ENCODE measurements at places on chromosomes 3 and 15.

GRCh38 chr15:90033006-90033405 is 31.9 kb downstream of the ZNF710 start:
- DNase-seq = no peak

- DNase-seq = no peak
Measured at GRCh38 chr3:27616031-27616430, 106.1 kb downstream of the EOMES start.

DNA sequence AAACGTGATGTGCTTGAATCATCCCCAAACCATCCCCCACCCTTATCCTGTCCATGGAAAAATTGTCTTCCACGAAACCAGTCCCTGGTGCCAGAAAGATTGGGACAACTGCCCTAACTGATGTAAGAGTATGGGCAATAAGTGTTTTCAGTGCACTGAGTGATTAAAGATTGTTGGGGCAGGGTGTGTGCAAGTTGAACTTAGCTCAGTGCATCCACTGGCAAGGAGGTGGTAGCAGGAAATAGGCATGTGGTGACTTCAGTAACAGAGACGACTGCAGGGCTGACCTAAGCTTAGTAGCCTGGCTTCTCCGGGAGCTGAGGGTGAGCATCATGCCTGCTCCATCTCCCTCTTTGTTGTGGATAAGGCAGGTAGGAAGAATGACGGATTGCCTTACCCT is 27.5 kb downstream of the PAQR9 start:
- no peak for DNase-seq

- DNase-seq = peak; percentile 69
Measured at GRCh38 chr15:39925112-39925842, 5.2 kb upstream of the GPR176 start.

- no peak for DNase-seq
Measured at GRCh38 chr3:63724987-63725386, 72.5 kb downstream of the SNTN start.

DNA sequence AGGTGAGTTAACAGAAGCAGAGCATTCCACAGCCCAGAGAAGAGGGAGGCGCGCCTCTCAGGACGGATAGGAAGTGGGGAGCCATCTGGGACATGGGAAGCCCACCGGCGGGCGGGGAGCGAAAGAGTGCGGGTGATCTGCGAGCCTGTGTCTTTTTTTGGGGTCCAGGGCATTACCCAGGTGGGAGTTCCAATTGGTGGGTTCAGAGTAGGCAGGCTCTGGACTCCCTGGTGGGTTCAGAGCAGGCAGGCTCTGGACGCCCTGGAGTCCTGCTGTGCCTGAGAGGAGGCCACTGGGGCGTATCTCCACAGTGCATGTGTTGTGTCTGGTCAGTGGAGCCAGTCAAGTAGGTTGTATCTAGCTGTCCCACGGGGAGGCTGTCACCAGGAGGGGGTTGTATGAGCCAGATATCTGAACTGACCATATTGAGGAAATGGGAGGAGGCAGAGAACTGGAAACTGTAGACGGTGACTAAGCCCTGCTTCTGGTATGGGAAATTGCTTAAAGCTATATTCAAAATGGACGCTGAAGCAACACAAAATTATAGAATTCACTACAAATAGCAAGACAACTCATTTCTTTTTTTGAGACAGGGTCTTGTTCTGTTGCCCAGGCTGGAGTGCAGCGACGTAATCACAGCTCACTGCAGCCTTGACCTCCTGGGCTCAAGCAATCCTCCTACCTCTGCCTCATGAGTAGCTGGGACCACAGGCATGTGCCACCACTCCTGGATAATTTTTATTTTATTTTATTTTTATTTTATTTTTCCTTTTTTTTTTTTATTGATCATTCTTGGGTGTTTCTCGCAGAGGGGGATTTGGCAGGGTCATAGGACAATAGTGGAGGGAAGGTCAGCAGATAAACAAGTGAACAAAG is 34.5 kb upstream of the CHST2 start:
- peak; percentile 90 for DNase-seq

GRCh38 chr3:99999536-99999935 is 114.8 kb downstream of the FILIP1L start:
- no peak for DNase-seq

- DNase-seq = no peak
Measured at GRCh38 chr3:35624698-35625097, 14.6 kb upstream of the ARPP21 start.

GRCh38 chr3:183182732-183183610 is 20.4 kb upstream of the LAMP3 start:
- no peak for DNase-seq

GRCh38 chr3:14352002-14352627 is 50.3 kb upstream of the SLC6A6 start:
- no peak for DNase-seq

DNA sequence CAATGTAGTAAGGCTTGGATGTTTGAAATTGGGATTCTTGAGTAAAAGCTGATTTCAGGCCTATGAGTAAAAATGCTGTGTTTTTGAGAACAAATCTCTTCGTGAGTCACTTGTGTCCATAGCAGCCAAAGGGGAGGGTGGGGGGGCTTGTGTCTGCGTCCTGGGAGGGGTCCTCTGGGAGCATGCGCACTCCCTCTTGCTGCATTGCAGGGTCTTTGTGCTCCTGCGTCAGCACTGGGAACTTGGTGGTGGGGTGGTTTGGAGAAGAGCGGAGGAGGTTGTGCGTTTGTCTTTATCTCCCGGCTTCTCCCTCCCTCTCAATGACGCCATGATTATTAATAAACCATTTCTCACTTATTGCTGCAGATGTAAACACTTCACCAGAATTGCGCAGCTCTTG is 75.9 kb upstream of the NDN start:
- no peak for DNase-seq

- DNase-seq = no peak
Measured at GRCh38 chr15:86833595-86833994, 753.9 kb downstream of the AGBL1 start.

DNA sequence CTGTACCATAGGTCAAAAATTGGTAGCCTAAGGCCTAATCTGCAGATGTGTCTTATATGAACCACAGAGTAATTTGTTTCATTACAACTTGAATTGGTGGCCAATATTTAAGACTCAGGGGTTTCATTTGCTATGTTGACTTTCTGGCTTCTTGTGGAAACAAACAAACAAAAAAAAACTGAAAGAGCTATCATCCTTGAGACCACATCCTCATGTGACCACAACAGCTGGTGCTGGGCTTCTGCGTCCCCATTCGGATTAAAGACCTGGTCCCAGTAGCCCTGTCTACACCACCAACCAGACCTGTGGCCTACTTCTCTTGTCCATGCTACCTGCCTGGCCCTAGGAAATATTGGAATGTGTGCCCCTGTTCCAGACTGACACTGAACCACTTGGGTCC is 61.7 kb downstream of the STRIT1 start:
- DNase-seq = no peak

DNA sequence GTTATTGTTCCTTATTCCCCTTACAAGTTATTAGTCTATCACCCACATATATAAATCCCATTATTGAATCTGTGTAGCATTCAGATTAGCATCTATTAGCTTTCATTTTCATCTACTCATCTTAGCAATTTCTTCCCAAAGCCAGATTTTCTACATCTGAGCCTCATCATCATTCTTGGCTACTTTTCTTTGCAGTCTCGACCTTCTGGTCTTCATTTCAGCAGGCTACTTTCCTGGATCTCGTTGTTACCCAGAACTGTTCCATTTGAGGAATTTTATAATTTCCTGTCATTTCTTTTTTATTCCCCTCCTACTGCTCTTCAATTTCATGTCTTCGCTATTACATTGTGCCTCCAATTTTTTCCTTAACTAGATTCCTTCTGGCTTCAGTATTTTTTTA is 51.8 kb downstream of the SPRED1 start:
- no peak for DNase-seq

GRCh38 chr3:109995377-109995776 is 658.0 kb upstream of the DPPA4 start:
- no peak for DNase-seq

GRCh38 chr15:60004846-60005351 is 788 bp downstream of the FOXB1 start:
- peak; percentile 14 for DNase-seq

- DNase-seq = peak; percentile 26
Measured at GRCh38 chr15:73127302-73127936, 75.2 kb downstream of the NEO1 start.

GRCh38 chr3:23889386-23889785 is 27.4 kb downstream of the NKIRAS1 start:
- DNase-seq = no peak

- peak; percentile 71 for DNase-seq
Measured at GRCh38 chr3:168073842-168074605, 21.7 kb downstream of the GOLIM4 start.

GRCh38 chr3:193947596-193947995 is 188.4 kb upstream of the HES1 start:
- DNase-seq = no peak

DNA sequence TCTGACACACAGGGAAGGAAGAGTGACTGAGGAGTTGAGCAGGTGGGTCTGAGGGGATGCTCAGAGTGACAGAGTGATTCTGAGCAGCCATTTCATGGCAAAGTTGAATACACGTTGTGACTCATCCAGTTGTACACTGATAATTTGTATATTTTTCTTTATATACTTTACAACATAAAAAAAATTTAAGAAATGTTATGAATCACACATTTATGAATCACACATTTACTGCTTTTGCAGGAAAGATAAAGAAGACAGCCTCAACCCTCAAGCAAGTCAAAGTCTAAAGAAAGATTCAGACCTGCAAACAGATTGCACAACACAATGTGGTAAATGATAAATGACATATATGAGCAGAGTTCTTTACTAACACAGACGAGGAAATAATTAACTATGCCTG is 21.0 kb upstream of the CHMP2B start:
- no peak for DNase-seq

GRCh38 chr3:103968751-103969150 is 1398.0 kb upstream of the ALCAM start:
- DNase-seq = no peak

GRCh38 chr3:152255290-152255689 is 13.4 kb upstream of the MBNL1 start:
- DNase-seq = no peak

- no peak for DNase-seq
Measured at GRCh38 chr15:68653801-68654200, 75.0 kb downstream of the CORO2B start.

DNA sequence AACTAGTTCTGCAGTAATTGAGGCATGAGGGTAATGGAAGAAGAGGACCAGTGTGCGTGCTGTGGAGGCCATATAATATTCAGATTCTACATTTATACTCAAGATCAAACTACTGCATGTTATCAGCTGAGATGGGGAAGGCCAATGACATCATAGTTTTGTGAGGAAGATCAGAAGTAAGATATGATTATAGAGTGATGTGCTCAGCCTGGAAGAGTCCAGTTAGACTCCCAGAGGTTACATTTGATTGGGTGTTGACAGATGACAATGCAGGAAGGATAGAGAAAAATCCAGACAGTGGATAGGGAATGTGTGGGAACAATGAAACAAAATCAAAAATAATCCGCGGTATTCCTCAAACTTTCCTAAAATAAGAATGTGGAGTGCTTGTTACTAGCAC is 35.4 kb downstream of the GOLIM4 start:
- no peak for DNase-seq

- no peak for DNase-seq
Measured at GRCh38 chr15:75685195-75685594, 27.5 kb downstream of the CSPG4 start.

DNA sequence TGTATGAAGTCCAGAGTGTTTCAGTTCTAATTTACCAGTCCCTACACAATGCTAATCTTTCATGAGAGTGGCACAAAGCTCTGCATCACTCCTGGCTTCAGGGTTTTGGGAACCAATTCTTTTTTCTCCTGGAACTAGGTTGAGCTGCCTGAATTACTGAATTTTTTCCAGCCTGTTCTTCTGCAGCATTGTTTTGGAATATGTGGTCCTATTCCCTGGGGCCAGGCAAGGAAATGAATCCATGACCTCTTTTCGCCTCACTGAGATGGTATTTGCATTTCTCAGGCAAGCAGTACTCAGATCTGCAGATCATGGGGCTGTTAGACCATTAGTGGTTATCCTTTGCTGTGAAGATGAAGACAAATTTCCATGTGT is 25.6 kb upstream of the GPR171 start:
- no peak for DNase-seq

DNA sequence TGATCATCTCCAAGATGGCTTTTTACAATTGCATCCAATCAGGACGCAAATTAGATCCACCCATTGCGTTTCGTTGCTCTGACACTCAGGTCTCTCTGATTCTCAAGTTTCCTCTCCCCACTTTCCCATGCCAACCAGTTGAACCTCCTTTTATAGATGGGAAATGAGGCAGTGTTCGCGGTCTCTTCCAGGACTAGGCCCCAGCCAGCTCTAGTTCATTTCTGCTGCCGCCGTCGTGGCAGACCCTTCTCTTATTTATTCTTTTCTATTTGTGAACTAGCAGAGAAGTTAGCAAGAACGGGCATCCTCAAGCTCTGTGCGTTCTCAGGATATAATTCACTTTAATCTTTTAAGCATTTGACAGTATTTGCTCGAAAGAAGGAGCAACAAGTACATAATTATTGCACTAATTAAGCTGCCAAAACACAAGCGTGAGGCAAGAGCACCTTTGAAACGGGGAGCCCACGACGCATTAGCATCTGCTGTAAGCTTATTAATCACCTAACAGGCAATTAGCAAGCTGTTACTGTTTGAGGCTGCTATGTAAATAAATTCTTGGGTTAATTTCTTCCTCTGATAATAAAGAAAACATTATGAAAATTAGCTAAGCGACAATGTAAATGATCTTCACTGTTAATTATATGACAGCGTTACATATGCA is 246.4 kb upstream of the TLE3 start:
- no peak for DNase-seq

DNA sequence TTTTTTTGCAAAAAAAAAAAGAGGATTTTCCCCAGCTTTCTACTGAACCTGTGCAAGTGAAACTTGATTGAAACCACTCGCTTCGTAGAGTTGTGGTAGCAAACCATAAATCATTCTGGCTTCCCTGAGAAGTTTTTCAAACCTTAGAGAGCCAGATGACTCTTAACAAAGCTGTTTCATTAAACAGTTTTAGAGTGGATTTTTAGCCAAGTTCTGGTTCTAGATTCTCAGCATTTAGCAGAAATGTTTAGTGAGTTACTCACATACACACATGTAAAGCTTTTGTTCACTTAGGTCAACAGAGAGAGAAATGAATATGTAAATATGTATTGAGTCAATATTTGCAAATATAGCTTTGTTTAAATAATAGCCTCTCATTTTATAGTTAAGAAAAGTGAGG is 18.1 kb upstream of the CCR9 start:
- DNase-seq = no peak

GRCh38 chr3:177126015-177126773 is 71.1 kb downstream of the TBL1XR1 start:
- DNase-seq = no peak

Measured in suppressor macrophage (primary cell).